ENCODE measurements at places on chromosomes 5 and 9.

- DNase-seq: no peak
These were observed 11.4 kb downstream of the LAMC3 start for GRCh38 chr9:131020388-131020787.

DNA sequence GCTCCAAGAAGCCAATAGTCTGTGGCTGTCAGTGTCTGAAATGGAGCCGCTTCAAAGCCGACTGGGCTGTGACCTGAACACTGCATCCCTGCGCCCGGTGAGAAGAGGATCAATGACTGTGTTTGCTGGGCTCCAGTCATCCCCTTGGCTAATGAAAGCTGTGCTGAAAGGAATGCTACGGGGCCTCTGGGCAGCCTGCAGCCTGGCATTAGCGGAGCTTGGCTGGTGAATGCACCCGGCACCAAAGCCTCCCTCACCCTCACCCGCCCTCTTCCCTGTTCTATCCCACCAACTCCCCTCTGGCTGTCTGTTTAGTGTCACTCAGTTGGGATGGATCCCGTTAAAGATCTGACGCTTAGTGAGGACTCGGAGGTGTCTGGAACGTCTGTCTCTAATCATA, 355.3 kb downstream of the BNC2 start:
- no peak for DNase-seq

DNA sequence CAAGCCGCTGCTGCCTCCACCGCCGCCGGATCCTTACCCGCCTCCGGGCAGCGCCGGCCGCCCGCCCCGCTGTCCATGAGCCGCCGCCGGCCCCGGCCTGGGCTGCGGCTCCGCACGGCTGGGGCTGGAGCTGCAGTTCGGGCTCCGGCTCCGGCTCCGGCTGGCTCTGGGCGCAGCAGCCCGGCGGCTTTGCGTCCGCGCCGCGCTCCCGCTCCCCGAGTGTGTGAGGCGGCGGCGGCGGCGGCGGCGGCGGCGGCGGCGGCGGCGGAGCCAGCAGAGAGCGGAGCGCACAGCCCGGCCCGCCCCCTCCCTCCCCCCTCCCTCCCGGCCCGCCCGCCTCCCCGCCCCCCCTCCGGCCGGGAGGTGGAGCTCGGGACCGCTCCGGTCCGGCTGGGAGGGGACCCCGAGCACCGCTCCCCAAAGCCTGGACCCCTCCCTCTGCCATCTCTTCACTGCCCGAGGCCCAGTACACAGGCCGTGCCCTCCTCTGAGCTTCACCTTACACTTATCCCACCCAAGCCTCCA, at the start of gene PCDH1:
Gene PCDH1, minus strand, starts transcription at position 225 of the 525 bp plus-strand sequence. Its CDS starts 148 bp downstream, at position 77.
- no peak for DNase-seq

- DNase-seq: peak; percentile 26
These were observed 701 bp downstream of the PARP8 start for GRCh38 chr5:50667023-50667652.

DNA sequence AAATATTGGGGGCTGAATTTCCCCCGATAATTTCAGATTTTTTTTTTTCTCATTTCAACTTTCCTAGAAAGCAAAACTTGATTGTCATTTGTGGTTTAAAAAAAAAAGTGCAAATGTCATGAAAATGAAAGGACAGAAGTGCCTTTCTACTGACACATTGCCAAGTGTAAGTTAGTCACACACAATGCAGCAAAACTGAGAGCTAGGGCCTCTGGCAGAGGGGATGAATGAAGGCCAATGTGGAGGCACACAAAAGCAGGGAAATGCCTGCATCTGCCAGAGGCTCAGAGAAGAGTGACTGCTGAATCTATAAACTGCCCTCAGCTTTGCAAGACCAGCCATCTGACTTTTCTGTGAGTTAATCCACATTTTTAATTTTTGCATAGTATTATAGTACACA, 6.8 kb upstream of the IFNA5 start:
- DNase-seq: no peak

- no peak for DNase-seq
These were observed 278.4 kb downstream of the NSG2 start for GRCh38 chr5:174323878-174324281.

DNA sequence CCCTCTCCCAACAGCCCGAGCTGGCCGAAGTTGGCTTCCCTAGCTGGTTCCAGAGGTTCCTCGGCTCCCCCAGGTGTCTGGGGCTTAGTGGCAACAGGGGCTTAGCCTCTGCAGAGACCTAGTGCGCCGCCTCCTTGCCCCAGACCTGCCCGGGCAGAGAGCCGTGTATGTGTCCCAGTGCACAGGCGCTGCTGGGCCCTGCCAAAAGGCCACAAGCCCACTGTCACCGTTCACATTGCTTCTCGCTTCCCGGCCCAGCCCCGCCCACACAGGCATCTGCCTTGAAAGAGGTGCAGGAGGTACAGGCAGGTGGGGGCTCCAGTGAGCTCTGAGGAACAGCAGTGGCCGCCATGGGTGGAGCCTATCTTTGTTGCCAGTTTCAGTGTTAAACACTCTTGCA, 2.5 kb upstream of the CACFD1 start:
- no peak for DNase-seq
